ENCODE measurements at places on chromosomes 3 and 15.

DNA sequence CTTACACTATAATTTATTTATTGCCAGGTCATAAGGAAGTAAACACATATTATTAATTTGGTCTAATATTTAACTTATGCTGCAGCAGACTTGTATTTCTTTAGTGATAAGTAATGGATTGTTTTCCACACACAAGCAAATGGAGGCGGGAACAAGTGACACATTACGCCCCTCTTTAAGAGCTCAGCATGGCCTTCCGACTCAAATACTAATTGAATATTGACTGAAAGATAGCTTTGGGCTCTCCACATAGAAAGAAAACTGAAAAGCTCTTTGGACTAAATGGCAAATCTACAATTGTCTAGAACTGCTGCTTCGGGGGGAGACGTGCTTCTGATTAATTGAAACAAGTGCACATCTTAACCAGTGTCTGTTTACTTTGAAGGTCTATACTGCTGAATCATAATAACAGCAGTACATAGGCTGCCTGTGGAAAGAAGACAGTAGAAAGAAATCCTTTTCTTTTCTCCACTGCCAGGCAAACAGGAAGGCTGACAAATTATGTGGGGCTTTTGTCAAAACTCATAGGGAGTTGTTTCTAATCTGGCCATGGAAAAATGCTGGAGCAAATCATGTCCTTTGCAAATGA, 15.9 kb downstream of the CADPS start:
- no peak for DNase-seq

DNA sequence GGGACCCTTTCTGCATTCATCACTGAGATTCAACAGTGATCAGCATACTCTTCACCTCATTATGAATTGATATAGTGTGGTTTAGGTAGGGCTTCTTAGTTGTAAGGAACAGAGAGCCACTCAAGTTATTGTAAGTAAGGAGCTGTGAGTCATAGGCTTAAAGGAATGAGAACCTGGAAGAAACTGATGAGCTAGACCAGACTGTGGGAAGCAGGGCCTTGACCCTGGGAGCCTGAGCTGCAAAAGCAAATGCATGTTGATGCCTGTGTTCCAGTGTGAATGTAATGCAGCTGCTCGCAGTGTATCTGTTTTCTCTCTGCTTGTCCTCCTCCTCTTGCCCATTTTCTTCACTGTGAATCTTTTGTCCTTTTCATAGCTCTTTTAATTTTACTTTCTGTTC, 13.6 kb downstream of the ZKSCAN7 start:
- no peak for DNase-seq

GRCh38 chr15:35545316-35545823, 595 bp downstream of the DPH6 start:
- peak; percentile 69 for DNase-seq

GRCh38 chr3:178455946-178456345, 80.3 kb upstream of the KCNMB2 start:
- DNase-seq = no peak

DNA sequence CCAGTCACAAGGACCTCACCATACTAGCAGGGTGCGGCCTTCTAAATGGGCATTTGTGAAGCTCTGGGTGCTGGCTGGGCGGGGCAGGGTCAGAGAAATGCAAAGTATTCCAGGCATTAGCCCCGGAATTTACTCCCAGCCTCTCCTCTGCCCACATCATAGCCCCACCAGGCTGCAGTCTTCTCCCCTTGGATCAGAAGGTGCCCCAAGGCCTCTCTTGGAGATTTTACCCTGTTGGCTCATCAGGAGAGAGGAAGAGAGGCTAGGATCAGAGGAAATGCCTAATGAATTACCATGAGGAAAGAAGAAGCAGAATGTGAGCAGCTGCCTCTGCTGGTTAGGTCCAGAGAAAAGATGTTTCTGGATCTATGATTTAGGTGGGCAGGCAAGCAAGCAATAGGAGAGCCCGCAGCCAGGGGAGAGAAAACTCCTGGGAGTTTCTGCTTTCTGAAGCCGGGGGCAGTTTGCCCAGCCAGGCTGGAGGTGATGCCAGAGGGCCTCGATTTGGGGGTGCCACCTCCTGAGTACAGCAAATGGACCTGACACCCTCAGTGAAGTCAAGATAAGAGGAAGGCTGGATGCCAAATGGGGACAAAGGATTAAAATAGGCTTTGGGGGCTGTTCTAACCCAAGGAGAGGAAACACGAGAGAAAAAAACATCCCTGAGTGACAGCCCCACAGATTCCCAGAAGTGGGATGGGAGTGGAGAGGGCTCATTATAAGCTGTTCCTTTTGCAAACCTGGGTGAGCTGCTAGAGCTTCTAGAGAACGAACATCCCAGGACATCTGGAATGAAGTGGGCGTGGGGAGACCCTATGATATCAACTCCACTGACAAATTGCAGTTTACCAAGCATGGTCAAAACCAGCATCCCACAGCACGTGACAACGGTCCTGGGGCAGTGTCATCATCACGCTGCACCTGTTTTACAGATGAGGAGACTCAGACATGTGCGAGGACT, 65.4 kb downstream of the BDH1 start:
- no peak for DNase-seq

GRCh38 chr3:74267131-74267530, 347.3 kb downstream of the CNTN3 start:
- no peak for DNase-seq
